ENCODE measurements at places on chromosomes 12 and 14.

DNA sequence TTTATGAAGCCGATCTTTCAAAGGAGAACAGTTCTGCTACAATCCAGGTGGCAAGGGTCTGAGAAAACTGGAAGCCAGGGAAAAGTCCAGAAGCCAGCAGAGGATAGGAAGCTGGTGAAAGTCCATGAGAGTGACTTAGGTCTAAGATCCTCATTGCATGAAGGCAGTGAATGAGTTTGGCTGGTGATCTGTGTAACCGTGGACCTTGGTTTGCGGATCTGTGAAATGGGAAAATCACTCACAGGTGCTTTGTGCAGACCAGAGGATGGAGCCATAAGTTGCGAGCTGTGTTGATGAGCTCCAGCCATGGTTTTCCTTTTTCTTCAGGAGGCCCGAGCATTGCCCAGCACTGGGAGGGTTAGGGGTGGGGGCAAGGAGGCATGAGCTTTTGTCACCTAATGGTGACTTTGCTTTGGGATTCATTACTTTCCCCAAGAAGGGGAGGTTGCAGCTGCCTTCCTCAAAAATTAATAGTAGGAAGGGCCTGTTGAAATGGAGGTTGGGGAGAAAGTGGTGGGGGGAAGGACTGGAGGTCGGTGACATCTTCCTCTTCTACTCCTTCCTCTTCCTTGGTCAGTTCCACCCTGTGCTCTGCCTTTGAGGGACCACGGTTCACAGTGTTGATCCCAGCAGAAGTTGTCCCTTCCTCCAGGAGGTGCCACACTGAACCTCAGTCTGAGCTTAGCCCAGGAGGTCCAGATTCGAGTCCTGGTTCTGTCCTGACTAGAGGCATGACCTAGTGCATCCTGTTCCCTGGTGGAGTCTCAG is 20.3 kb upstream of the SERPINA6 start:
- no peak for DNase-seq

- no peak for DNase-seq
Observed at GRCh38 chr12:69546693-69547438, 38.4 kb upstream of the CCT2 start.

- no peak for DNase-seq
Observed at GRCh38 chr14:101963656-101964296, 597 bp upstream of the DYNC1H1 start.

DNA sequence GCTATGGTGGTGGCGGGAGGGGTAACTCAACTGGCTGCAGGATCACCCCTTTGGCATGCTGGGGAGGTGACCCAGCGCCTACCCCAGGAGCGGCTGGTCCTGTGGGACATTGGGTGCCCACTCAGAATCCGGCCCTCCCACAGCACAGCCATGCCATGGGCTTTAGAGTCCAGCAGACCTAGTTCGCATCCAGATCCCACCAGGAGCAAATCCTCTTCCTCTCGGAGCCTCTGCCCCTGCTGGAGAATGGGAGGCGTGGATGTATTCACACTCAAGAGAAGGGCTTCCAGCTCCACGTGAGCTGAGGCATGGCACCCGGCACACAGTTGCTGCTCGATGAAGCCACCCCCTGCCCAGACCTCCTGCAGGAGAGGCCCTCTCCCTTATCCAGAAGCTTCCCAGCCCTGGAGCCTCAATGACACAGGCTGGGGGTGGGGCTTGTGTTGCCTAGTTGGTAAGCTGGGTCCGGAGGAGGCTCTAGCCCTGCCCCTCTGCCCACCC is 17.7 kb downstream of the FAM222A start:
- no peak for DNase-seq

DNA sequence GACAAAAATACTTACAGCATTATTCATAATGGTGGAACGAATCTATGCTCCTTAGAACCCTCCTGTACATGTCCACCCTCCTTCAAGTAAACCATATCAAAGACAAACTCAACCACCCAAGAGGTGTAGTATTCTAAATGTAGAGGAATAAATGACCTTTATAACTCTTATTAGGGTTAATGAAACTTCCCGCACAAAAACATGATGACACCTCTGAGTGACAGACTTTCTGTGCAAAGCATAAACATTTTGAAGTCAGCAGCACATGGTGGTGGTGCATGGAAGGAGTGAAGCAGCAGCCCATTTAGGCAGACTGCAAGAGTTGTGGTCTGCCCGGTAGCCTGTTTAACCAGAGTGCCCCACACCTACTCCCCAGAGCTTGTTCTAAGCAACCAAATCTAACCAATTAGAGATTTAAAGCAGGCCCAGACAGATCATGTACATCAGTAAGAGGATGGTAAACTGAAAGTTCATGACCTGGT is 615 bp upstream of the ASB8 start:
- no peak for DNase-seq

DNA sequence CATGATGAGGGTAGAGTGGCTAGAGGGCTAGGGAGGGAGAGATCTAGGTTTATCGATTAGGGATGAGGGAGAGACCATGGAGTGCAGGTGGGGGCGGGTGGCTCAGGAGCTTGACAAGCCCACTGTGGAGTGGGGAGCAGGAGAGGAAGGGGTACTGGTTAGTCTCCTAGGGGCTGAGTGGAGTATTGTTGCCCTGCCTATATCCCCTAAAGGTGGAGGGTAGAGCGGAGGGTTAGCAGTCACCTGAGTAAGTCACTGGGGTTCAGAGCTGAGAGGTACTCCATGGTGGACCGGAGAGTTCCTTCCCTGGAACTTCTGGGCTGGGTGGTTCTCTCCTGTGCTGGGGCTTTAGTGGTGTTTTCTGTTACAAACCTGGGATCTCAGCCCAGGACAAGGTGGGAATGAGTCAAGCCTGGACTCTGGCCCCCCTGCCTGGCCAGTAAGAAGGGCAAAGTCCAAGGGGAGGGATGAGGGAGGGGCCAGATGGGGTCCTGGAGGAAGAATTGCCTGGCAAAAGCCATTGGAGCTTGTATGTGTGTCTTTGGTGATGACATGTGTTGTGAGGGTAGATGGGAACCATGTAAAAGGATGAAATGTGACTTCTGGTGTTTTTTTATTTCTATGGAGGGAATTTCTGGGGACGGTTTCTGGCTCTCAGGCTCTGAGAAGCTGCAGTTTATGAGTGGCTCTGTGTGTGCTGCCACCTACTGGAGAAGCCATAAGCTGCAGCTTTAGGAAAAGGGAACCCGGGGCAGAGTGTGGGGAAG is at the start of gene CIDEB:
Gene CIDEB, minus strand, starts transcription at position 403 of the 767 bp plus-strand sequence. Its CDS starts 119 bp downstream, at position 284.
- peak; percentile 53 for DNase-seq

DNA sequence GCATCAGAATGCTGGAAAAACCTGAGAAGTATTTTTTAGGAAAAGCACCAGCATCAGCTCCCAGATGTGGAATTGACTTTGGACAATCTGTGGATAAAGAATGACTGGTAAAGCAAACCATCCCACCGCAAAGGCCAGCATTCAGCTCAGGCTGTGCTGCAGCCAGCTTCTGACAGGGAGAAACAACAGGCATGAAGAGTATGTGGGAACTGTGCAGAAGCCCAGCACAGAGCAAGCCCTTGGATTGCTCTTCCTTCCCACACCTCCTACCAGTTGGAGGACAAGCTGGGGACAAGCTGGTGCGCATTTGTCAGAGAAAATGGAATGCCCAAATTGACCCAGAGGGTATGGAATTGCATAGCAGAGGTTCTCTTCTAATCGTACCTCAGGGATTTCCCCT is 228.1 kb downstream of the ANO2 start:
- no peak for DNase-seq

DNA sequence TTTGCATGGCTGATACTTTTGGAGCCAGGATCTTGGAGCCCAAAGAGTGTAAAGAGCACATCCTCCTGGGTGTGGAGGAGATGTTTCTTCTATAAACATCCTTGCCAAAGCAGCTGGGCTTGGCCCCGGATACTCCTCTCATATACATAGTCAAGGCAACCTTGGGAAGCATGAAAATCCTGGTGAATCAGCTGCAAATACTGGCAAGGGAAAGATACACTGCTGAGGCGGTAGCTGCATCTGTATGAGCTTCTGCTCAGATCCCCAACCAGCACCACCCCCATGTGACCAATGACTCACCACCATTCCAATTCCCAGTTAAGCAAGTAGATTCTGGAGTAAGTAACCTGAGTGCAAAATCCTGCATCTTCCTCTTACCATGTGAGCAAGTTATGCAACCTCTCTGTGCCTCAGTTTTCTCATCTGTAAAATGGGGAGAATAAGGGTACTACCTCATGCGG is 567.4 kb downstream of the MED13L start:
- no peak for DNase-seq

DNA sequence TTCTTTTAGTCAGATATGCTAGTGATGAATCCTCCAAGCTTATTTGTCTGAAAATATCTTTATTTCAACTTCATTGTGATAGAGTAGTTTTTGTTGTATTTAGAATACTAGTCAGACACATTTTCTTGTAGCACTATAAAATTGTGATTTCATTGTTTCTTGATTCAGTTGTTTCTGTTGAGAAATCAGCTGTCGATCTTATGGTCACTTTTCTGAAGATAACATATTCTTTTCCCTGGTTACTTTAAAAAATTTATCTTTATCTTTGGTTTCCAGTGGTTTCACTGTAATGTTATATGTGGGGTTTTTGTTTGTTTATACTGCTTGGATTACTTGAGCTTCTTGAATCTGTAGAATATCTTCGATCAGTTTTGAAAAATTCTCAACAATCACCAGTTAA is 426.1 kb downstream of the SOX5 start:
- DNase-seq = no peak

- no peak for DNase-seq
Observed at GRCh38 chr14:81550001-81550637, 16.5 kb upstream of the SEL1L start.

DNA sequence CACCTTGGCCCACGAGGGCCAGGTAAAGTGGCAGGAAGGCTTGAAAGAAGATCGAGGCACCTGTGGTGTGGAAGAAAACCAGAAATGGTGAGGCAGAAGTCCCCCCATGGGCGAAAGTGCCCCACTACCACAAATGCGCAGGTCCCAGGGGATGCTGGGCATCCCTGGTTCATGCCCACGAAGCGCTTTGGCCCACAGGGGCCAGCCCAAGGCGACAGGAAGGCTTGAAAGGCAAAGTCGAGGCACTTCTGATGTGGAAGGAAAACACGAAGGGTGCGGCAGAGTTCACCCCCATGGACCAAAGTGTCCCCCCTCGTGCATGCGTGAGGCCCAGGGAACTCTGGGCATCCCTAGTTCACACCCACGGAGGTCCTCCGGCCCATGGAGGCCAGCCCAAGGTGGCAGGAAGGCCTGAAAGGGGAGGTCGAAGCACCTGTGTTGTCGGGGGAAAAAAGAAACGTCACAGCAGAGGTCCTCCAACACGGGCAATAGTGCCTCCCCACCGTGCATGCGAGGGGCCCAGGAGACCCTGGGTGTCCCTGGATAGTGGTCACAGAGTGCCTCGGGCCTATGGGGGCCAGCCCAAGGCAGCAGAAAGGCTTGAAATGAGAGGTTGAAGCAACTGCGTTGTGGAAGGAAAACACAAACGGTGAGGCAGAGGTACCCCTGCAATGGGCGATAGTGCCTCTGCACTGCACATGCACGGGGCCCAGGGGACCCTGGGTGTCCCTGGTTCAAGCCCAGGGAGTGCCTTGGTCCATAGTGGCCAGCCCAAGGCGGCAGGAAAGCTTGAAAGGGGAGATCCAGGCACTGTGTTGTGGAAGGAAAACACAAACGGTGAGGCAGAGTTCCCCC is 373.9 kb downstream of the ALG10 start:
- DNase-seq = peak; percentile 17

- DNase-seq = no peak
Observed at GRCh38 chr12:37543131-37543965, 773.2 kb upstream of the ALG10B start.

- no peak for DNase-seq
Observed at GRCh38 chr14:73727166-73727565, 13.0 kb upstream of the PNMA1 start.

DNA sequence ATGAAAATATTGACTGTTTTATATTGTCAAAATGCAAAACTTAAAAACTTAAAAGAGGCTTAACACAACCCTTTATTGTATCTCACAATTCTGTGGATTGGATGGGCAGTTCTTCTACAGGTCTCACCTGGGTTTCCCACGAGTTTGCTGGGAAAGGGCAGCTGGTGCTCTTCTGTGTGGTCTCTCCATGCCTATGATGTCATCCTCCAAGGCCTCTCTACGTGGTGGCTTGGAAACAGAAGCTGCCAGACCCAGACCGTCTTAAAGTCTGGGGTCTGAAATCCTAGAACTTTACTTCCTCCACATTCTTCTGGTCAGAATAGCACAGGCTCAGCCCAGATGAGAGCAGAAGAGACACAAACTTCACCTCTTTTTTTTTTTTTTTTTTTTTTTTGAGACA is 36.5 kb upstream of the KICS2 start:
- no peak for DNase-seq

DNA sequence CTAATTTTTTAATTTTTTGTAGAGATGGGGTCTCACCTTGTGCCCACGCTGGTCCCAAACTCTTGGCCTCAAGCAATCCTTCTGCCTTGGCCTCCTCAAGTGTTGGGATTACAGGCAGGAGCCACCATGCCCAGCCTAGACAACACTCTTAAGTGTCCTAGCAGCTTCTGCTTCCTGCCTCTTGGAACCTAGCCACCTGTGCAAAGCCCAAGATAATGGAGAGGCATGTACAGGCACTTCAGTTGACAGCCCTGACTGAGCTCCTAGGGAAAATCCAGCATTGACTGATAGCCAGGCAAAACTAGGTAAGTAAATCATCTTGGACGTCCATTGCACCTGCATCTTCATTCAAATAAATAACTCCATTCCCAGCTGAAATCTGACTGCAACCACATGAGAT is 15.5 kb downstream of the COX14 start:
- DNase-seq = no peak

DNA sequence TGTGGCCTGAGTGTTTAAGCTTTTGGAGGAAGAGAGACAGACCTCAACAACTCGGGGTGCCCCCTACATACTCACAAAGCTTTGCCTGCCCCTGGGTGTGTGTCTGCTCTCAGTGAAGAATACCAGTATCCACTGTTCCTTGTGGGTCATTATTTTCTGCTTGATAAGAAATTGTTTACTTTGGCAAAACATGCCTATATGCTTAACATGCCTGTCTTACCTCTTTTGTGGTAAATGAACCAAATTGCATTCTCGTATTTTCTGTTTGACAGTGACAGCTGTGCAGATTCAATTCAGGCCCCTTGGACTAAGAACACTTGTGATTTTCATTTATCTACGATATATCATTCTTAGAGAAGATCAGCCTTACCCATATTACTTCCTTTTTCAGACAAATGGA is 50.6 kb upstream of the REP15 start:
- DNase-seq = no peak

DNA sequence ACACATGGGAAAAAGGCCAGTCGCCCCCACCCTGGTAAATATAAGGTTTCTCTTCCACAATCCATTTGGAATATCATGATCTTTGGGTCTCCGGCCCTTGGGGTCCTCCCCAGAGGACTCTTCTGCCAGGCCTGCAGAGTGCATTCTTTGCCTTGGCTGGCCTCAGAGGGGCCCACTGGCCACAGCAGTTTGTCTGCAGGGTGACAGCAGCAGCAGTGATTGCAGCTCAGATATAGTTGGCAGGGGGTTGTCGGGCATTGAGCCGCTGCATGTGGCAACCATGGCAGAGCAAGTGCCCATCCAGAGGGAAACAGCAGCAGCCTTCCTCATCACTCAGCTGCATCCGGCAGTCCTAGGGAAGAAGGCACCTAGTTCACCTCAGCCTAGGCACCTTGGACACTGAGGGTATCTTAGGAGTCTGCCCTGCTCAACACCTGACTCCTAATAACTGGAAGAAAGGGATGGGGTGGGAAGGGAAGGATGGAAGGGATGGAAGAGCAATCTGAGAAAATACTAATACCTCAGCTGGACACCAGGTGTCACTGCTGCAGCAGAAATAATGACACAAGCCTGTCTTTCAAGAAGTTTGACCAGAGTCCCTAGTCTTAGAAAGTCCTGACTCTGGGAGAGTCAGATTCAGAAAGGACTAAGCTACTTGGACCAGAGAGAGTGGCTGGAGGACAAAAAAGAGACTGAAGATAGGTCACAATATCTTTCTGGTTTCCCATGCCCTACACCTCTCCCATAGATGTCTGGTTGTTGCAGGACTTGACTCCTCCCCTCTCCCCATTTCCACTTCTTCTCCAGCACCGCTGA is 8.9 kb downstream of the AJUBA start:
- DNase-seq = peak; percentile 40

Data from activated CD4-positive, CD25-positive, alpha-beta regulatory T cell treated with anti-CD3 and anti-CD28 coated beads, Interleukin-2, amount 50 U/mL, for 72 hours (primary cell).